ENCODE measurements at places on chromosomes 4 and X.
A peak's percentile ranks its signal among the peaks of the same experiment; 100 is the strongest.

DNA sequence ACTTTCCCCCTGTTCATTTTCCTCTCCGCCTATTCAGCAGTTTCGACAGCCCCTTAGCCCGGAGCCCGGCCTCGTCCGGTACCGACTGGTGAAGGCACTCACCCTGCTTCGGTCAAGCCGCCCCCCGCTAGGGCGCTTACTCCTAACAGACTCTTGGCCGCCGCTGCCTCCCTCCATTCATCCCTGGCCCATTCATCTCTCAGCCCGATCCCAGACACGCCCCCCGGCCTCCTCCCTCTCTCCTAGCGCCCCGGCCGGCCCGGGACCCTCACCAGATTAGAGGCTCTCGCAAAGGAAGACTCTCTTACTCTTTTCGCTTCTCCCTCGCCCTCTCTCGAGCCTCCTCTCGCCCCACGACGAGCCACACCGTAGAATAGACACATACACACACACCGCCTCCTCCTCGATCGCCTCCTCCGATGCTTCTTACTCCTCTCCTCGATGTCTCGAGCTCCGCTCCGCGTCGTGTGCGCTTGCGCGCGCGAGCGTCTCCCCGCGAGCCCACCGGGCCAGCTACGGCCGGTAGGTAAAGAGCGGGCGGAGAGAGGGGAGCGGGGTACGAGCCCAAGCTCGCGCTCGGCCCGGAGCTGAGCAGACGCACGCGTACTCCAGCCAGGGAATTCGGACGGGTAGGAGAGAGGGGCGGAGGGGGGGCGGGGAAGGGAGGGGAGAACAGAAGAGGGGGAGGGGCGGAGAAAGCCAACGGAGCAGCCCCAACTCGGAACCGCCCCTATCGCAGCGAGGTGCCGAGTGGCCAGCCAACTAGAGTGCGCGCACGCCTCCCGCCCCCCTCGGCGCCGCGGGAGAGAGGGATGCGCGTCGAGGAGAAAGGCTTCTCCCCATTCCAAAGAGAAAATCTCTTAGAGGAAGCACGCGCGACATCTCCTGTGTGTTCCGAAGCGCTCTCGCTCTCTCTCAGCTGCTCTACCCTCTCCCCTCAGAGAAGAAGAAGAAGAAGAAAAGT, at the start of gene WNK3:
Gene WNK3 (minus strand): TSS at position 633 of the 964 bp plus-strand sequence.
- DNase-seq, result no peak

DNA sequence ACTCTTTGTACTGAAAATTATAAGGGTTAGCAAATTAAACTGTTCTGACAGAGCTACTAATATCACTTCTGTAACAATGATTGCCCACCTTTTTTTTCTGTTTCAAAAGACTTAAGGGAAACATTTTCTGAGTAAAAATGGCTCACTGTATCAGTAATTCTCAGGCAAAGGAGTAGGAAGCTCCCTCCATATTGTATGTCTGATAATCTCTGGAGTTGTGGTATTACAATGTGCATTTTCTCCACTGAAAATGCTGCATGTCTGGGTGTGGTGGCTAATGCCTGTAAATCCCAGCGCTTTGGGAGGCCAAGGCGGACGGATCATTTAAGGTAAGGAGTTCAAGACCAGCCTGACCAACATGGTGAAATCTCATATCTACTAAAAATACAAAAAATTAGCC, 4.4 kb upstream of the STAP1 start:
- DNase-seq, result no peak

DNA sequence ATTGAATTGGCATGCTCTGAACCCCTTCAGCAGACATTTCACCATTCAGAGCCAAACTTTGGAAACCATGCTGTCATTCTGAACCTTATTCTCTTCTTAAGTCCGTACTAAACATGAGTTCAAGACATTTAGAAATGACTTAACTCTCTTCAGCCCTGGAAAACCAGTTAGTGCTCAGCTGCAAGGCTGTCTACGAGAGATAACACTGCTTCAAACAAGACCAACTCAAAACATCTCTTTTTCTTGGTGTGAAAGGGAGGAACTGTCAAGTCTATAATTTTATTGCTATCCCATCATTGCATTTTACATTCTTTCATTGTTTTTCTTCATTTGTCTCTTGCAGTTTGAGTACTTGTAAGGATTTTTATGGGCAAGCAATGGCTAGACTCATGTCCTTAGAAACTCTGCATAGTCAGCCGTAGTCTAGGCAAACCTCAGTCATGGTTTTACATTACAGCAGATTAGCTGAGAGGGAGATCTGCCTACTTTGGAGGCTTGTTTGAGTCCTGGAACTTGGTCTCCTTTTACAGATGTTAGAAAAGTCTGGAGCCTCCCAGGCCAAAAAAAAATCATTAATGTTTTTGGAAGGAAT, 120.6 kb upstream of the JADE1 start:
- peak; percentile 85 for DNase-seq

- DNase-seq, result no peak
Observed at GRCh38 chrX:40380655-40381488, 199.9 kb upstream of the ATP6AP2 start.

DNA sequence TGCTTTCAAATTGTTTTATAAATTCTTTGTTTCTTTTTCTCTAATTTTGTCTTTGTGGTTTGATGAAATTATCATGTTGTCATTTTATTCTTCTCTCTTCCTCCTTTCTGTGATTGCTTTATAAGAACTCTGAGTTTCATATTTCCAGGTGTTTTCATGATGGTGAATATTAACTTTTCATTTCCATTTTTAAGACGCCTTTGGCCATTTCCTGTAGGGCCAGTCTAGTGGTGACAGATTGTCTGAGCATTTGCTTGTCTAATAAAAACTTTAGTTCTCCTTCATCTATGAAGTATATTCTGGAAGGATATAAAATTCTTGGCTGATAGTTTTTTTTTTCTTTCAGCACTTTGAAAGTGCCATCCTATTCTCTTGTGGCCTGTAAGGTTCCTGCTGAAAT, 128.1 kb downstream of the FAM13A start:
- no peak for DNase-seq

DNA sequence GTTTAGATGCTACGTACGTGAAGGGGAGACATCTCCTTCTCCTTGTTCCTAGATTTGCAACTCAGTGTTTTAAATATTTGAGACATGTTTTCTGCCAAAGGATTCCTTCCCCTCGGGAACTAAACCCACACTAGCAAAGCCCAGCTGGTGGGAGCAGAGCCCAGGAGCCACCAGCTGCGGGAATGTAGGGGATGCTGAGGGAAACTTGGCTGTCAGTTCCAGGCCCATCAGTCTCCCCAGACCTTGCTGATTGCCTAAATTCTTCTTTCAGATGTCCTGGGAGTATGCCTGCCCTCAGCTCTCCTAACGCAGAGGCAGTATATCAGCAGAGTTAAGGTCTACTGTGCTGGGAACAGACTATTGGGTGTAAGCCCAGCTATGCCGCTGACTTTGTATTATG, 630.0 kb upstream of the TENM3 start:
- DNase-seq, result no peak

DNA sequence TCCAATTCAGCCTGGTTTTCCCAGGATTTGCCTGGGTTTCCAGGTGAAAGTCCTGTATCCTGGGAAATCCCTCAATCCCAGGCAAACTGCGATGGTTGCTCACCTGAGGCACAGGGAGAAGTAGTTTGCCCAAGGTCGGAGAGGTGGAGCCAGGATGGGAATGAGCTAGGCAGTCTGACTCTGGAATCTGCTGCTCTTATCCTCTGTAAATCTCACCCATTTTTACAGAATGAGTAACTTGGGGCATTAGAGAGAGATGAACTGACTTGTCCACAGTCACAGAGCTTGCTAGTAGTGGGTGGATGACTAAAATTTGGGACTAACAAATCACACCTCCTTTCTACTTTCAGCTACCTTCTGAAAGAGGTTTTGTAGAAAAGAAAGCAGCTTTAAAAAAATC, 9.8 kb upstream of the ARX start:
- no peak for DNase-seq

DNA sequence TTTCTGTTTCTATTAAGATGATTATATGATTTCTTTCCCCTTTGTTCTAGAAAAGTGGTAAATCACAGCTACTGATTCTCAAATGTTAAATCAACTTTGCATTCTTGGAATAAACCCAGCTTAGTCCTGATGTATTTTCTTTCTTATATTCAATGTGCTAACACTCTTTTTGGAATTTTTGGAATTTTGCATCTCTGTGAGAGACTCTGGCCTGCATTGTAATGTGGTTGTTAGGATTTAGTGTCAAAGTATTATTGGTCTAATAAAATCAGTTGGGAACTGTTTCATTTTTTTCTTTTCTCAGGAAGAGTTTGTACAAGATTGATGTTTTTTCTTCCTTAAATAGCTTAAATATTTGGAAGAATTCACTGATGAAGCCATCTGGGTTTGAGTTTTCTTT, 109.6 kb downstream of the KIT start:
- no peak for DNase-seq

- peak; percentile 82 for DNase-seq
Observed at GRCh38 chr4:144906181-144906925, 191.6 kb downstream of the ANAPC10 start.

GRCh38 chrX:118523920-118524319, 28.3 kb downstream of the DOCK11 start:
- DNase-seq, result no peak

- no peak for DNase-seq
Observed at GRCh38 chrX:150269605-150270254, 93.4 kb upstream of the MAMLD1 start.

GRCh38 chrX:133786382-133786781, 199.0 kb downstream of the GPC3 start:
- DNase-seq, result no peak

DNA sequence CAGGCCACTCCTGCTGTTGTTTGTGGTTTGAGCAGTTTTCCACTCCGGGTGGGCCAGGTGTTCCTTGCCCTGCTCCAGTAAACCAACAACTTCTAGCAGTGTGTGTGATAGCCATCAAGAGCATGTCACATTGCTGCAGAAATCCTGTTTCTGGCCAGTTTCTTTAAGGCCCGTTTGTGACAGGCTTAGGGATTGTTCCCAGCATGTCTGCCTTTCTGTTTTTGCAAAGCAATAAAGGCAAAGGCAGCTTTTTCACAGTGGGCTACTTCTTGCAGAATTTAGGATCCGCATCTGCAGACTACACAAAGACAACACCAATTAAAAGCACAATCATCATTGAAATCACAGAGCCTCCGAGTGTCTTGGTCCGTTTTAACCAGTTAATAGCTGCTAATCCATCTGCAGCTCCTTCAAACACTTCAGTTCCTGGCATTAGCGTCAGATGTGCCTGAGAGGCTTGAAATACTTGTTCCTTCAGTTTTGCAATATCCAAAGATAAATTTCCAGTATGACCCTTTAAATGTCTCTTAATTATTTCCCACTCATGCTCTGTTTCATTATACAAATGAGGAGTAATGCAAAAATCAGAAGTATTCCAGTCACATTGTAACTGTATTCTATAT, 65.1 kb downstream of the ADAM29 start:
- no peak for DNase-seq

DNA sequence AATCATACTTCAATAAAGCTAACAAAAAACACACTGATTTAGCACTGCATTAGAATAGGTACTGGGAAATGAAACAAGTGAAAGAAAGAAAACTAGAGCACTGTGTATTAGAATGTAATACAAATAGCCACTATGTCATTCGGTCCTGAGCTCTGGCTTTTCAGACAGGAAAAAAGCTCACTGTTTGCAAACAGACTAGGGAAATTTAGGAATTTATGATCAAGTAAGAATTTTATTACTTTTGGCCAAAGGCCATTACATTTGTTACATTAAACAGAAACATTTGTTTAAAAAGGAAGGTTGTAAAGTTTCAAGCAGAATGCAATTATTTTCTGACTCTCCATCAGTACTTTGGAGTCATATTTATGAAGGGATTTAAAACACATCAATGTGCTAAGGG, 68.7 kb downstream of the KLHL8 start:
- DNase-seq, result no peak

GRCh38 chr4:64582492-64582891, 173.2 kb upstream of the TECRL start:
- DNase-seq, result no peak

- no peak for DNase-seq
Observed at GRCh38 chrX:18045436-18045835, 175.2 kb downstream of the BEND2 start.

Measured in OCI-M1 (cell line).